ENCODE measurements at places on chromosomes 16 and 17.

DNA sequence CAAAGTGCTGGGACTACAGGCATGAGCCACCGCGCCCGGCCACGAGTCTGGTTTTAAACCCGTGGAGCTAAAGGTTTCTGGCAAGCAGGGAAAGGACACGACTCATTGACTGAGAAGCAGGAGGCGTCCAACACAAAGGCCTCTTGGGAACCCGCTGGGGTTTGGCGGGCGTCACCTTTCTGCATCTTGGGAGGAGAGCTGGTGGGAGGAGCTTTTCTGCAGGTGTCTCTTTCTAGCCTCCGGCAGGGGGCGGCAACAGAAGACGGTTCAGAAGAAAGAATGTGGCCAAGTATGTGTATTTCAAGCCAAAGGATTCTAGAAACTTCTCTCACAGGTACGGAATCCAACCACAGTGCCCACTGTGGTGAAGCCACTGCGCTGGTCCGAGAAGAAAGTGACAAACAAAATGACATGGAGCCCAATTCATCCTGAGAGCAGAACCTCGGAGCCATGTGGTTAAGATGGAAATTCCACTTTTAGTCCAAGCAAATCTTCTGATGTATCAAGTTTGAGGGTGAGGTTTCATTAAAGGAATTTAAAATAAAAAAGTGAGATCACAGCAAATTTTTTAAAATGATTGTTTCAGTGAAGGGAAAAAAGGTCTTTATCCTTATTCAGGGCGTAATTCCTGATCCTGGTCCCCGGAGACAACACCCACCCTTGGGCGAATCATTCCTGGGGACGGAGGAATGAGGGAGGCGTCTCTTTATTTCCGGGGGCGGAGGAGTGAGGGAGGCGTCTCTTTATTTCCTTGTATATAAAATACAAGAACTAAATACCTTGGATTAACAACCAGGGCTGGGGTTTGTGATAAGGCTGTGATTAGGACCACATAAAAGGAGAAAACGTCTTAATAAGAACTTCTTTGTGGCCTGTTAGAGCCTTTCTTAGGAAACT, 97.6 kb downstream of the MRM3 start:
- peak; percentile 95 for DNase-seq

- DNase-seq: no peak
Observed at GRCh38 chr16:81261049-81261648, 22.7 kb downstream of the BCO1 start.

- no peak for DNase-seq
Observed at GRCh38 chr16:73095142-73095820, 47.4 kb upstream of the ZFHX3 start.

- DNase-seq: no peak
Observed at GRCh38 chr17:77481476-77482374, 341.0 kb downstream of the SEC14L1 start.

DNA sequence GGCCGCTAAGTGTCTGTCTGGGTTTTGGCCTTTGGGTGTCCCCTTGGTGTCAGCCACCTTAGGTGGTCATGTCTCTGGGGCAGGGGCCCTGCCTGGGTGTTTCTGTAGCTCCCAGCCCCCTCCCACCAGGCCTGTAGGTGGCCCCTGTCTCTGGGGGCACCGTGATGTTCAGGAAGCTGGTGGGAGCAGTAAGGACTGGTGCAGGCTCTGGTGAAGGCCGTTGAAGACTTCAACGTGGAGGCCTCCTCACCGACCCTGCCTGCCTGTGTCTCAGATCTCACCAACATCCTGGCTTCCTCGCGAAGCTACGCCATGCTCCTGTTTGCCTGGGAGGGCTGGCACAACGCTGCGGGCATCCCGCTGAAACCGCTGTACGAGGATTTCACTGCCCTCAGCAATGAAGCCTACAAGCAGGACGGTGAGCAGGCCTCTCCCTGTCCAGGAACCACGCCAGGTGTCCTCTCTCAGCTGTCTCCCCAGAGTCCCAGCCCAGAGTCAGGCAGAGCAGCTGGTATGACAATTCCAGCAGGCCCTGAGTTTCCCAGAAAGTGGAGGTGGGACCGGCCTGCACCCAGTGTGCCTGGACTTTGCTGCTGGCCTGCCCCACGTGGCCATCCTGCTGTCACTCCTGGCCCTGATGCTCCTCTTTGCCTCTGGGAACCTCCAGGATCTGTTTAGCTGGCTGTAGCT, 2.8 kb downstream of the ACE start:
- no peak for DNase-seq

DNA sequence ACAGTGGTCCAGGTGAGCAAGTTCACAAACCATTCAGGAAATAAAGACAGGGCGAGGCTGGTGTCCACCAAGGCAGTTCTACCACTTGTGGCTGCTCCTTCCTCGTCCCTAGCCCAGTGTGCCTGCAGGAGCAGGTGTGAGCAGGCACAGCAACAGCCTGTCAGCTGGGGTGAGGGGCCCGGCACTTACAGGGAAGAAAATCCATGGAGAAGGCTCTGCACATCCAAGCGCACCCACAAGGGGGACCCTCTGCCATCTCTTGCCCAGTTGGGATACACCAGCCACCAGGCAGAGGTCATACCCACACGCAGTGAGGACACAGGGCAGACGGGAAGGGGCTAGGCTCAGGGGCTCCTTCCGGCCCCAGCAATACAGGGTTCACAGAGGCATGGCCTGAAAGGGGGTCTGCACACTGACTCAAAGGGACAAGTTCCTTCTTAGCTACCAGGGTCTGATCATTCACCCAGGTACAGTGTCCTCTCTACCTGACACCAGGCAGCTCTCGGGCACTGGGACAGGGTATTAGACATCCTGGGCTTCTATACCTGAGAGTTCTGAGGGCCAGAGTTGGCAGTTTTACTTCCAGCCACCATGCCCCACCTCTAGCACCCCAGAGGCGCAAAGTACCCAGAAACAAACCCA, 27.0 kb downstream of the CDIP1 start:
- peak; percentile 54 for DNase-seq

GRCh38 chr16:53948734-53949430, 244.9 kb downstream of the FTO start:
- DNase-seq: no peak

DNA sequence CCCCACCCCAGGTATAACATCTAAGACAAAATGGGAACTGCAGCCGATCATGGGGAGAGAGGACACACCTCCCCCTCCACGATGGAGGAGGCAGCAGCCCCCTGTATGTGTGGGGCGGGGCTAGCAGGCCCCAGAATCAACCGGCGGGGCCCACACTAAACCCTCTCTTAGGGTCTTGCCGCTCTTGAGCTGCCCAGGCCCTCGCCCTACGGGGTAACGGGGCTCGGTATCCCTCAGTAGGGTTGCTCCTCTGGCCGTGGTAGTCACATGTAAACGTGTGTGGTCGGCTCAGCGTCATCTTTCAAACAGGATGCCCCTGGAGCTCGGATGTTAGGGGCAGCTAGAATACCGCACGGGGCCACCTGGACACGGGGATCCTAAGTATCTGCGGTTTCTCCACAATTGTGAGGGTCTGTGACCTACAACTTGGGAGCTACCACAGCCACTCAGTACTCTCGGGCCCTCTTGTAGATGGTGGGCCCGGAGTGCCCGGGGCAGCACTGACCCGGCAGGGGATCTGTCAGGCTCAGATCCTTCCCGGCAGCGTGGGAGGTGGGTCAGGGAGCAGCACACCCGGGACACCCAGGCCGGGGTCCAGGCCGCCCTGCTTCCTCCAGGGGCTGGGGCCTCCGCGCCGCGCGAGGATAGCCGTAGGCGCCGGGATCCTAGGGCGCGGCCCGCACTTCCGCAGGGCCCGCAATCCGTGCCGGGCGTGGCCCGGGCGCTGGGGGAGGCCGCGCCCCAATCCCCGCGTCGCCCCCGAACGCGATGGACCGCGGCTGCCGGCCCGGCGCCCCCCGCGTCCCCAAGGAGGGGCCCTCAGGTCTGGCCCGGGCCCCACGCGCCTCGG, 781 bp downstream of the ARHGDIA start:
- no peak for DNase-seq

Measured in T47D (cell line).